ENCODE measurements at places on chromosomes 11 and 22.
A peak's percentile ranks its signal among the peaks of the same experiment; 100 is the strongest.

GRCh38 chr22:20466659-20467379, 28.8 kb downstream of the KLHL22 start:
- no peak for DNase-seq

DNA sequence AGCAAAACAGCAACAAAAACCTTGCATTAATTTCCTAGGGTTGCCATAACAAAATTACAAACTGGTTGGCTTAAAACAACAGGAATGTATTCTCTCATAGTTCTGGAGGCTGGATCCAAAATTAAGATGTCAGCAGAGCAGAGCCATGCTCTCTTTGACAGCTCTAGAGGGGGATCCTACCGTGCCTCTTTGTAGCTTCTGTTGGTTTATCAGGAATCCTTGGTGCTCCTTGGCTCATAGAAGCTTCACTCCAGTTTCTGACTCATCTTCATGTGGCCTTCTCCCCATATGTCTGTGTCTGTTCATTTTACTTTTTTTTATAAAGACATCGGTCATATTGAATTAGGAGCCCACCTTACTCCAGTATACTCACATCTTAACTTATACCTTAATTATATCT, 90.5 kb upstream of the POU2AF2 start:
- no peak for DNase-seq

DNA sequence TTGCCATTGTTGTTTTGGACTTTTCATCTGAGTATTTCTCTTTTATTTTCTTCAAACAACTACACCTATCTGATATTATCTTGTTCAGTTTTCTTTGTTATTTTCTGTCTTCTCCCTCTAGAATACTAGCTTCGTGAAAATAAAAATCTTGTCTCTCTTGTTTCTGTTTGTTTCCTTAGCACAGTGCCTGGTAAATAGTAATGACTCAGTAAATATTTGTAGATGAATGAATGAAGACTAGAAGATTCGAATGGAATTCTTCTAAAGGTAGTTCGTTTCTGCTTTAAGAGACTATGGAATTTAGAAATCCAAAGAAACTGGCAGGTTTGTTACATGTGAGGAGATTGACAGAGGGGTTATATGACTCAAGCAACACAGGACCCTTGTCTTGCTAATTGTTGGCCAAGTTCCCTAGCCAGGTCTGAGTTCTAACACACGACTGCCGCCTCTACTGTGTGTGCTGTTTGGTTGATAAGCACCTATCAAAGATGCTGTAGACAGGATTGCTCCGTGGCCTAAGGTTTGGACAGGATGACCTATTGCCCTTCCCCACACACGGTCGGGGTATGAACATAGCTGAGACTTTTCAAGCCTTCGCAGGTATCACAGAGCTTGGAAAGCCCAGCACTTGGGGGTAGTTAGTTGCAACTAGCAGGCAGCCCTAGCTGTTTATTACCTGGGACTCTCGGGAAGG, 831 bp upstream of the TMEM135 start:
- no peak for DNase-seq

DNA sequence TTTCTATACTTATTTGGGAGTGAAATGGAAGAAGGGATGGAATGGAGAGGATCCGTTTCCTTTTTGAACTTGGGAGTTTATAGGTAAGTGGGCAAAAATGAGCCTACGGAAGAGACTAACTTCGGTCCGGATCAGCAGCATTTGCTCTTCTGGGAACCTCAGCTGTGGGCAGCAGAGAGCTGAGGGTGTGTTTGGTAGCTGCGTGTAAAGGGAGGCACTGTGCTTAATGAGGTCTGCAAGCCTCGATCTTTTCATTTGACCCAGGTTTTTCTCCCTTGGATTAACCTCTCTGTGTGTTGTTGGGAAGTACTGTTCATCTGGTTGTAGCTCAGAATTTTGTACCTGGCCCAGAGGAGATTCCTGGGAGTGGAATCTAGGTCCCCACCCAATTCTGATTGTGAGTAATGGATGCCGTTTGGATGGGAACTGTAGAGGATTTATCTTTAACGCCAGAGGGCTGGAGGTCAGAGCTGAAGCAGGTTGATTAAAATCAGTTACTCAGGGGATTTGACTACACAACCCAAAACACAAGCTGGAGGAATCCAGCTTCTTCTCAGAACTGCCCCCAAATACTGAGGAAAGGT, 201.6 kb upstream of the SORL1-AS1 start:
- no peak for DNase-seq

- no peak for DNase-seq
Observed at GRCh38 chr11:65574811-65575567, 864 bp upstream of the EHBP1L1 start.

- DNase-seq, result no peak
Observed at GRCh38 chr11:23113887-23114216, 253.6 kb upstream of the CCDC179 start.

DNA sequence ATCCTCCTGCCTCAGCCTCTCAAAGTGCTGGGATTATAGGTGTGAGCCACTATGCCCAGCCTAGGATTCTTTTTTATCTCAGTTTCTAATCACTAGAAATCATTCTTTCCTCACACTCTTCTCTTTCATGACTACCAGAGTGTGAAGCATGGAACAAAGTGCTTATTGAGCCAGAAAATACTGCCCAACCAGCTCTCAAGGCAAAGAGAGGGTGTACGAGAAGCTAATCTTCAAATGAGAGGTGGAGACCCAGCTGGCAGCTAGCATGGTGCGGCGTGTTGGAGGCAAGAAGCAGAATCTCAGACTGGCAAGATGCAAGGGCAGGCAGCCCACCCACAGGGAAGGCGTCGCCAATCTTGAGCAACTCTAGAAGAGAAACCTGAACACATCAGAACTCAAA, 41.1 kb upstream of the ME3 start:
- DNase-seq, result no peak

DNA sequence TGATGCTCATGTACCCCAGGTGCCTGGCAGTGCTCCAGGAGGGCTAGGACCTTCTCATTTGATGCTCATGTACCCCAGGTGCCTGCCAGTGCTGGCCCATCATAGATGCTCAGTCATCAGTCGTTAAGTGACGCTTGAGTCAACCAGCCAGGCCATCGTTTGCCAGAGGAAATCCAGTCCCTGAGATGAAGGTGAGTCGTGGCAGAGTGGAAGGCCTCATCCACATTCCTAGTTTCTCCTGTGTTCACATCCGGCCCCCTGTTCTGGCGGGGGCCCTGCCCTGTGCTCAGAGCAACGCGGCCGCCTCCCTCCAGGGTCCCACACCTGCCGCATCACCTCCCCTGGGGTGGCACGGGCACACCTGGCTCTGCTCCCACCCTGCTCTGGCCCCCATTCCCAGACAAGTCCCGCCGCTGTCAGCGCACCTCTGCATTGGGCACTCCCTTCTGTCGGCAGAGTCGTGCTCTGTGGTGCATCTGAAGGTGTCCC, 279.9 kb downstream of the BRD1 start:
- no peak for DNase-seq

DNA sequence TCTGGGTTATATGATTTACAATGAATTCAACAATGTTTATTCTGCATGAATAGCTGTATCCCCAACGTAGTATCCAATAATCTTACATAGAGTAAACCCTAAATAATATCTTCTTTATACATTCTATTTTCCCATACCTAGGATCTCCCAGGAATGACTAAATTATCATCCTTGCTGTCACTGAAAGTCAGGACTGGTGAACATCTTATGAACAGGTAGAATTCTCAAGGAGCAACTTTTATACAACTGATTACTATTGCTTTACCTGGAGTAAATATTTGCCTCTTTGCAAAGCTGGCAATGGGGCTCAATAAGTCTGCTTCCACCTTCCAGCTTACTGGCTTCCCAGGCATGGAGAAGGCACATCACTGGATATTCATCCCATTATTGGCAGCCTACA, at the start of gene OR51B6:
Gene OR51B6, plus strand, starts transcription at position 301 of the 400 bp plus-strand sequence. Its CDS starts 0 bp downstream, at position 301.
- DNase-seq, result no peak

DNA sequence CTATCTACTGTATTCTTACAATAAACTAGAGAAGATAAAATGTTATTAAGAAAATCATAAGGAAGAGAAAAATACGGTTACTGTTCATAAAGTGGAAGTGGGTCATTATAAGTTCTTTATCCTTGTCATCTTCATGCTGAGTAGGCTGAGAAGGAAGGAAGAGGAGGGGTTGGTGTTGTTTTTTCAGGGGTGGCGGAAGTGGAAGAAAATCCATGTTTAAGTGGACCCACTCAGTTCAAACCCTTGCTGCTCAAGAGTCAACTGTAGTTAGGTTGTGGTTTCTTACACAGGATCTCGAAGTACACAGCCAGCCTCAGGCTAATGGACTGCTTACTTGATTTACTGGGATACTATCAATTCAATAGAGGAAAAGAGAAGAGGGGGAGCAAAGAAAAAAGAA, 63.1 kb downstream of the PIWIL4 start:
- no peak for DNase-seq

DNA sequence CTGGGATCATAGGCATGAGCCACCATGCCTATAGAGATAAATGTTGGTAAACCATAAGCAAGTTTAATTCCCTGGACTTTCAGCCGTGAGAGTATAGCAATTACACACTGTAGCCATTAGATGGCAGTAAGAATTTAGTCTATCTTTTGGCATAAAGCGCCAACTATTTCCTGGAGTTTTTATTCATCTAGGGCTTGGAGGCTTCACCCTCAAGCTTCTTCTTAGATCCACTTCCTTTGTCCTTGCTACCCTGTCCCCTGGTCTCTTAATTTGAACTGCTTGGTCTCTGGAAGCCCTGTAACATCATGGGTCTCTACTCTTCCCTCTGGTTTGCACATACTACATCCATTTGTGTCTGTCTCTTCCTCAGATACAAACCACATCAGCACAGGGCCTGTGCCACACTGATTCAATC, 38.2 kb downstream of the OR10A6 start:
- peak; percentile 30 for DNase-seq

GRCh38 chr11:67504950-67505581, at the start of gene PITPNM1:
TSS of gene PITPNM1 (minus strand) at chr11:67505363. CDS start at chr11:67504180, 1,183 bp downstream.
- DNase-seq, result no peak

DNA sequence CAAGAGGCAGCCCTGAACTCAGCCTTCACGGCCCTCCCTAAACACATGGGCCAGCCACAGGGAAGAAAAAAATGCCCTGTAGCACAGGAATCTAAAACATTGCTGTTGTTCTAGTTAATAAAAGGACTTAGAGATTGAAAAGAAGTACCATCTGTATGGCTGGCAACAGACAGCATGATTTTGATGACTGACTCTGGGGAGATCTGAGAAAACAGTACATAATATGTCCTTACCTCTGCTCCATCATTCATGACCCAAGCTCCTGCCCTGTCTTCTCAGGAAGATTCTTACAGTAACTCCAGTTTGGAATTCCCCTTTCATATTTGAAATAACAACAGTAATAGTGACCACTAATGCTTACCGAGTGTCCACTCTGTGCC, 244.2 kb downstream of the ETS1 start:
- DNase-seq, result no peak

DNA sequence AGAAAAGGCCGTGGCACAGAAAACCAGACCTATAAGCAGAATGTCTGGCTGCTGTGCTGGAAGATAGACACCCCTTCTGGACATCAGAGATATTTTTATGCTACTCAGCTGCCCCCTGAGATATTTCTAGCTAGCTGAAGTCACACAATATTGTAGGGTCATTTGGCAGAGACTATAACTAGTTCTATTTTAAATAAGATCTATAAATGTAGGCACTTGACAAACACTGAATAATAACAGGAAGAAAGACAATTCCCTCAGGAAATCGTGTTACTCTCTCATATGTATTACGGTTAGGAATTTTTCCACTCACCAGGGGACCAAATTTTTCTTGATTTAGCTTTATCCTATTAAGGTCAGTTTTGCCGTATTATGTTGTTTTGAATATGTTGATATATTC, 845.4 kb downstream of the OPCML start:
- no peak for DNase-seq

- no peak for DNase-seq
Observed at GRCh38 chr11:67264877-67265632, 1.2 kb upstream of the GRK2 start.

DNA sequence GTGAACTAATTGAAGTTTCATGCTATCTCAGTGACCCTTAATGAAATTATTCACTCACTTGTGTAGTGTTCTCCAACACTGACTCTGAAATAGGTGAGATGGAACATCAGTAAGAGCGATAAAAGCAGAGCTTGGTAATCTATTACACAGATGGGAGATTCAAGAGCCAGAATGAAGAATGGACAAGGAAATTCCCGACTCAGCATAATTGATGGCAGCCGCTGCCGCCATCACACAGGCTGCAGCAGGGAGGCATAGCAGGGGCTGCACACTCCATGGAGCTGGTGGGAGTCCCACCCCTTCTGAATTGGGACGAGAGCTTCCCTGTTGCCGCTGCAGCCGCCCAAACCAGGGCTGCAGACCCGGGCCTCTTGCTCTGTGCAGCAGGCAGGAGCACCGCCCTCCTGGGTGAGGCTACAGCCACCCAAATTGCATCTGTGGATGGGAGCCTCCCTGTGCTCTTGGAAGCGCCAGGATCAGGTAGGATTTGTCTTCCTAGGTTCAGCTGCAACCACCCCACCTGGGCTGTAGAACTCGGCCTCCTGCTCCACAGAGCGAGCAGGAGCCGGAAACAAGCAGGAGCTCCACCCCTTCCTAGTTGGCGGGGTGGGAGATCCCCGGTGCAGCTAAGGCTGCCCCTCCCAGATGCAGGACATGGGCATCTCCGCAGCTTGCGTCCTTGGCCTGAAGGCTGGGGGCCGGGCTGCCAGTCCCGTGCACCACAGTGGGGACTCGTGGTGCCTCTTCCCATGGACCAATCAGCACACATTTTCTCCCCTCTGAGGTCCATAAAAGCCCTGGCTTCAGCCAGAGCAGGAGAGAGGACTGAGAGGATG, 535.1 kb upstream of the LUZP2 start:
- no peak for DNase-seq

- DNase-seq, result no peak
Observed at GRCh38 chr11:88418508-88418907, 81.0 kb upstream of the CTSC start.

- peak; percentile 31 for DNase-seq
Observed at GRCh38 chr11:122505304-122506006, 150.1 kb upstream of the UBASH3B start.

- DNase-seq, result no peak
Observed at GRCh38 chr22:32619614-32620426, 145.2 kb downstream of the FBXO7 start.

DNA sequence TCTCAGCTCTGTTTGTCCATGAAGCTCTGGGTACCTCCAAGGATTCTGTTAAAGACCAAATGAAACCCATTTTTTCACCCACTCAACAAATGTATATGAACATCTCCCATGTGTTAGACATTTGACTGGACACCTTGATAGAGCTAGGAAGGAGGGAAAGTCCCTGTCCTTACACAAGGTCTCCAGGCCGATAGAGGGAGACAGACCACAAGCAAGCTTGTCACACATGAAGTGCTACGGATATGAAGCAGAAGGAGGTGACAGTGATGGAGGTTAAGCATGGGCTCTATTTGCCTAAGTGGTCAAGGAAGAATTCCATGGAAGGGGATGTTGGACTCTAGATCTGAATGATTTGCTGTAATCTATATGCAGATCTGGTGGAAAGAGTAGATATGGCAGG, 138.5 kb downstream of the MYO18B start:
- DNase-seq, result no peak

- DNase-seq, result no peak
Observed at GRCh38 chr22:44391015-44391414, 78.3 kb upstream of the SHISAL1 start.
